CD4-positive, alpha-beta T cell treated with Interleukin-6 at 100 ng/mL for 8 hours (primary cell): ENCODE measurements at places on chromosomes 11 and 22.

- no peak for DNase-seq
These were observed 29.3 kb downstream of the RTN3 start for GRCh38 chr11:63710476-63711217.

DNA sequence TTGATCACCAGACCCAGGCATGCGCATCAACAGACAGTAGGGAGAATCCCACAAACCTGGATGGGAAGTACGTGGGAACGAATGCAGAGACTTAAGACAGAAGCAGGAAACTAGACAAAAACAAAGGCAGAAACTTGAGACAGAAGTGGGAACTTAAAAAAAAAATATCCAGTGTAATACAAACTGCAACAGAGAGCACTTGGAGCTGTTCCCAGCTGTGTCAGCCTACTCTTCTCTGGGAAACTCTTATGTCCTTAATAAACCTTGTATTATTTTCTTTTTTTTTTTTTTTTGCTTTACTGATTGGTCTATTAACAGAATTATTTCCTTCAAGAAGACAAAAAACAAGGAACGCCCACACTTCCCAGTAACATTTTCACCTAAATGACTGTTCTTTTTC is 1818.1 kb upstream of the RAG2 start:
- DNase-seq: no peak

GRCh38 chr11:100578831-100579311 is 108.2 kb upstream of the ARHGAP42 start:
- no peak for DNase-seq

- no peak for DNase-seq
These were observed 1158.4 kb downstream of the BRD1 start for GRCh38 chr22:48669226-48669625.

- no peak for DNase-seq
These were observed 434.1 kb upstream of the FAT3 start for GRCh38 chr11:91790346-91791170.

- DNase-seq: no peak
These were observed 11.9 kb downstream of the APOL2 start for GRCh38 chr22:36227396-36227795.

DNA sequence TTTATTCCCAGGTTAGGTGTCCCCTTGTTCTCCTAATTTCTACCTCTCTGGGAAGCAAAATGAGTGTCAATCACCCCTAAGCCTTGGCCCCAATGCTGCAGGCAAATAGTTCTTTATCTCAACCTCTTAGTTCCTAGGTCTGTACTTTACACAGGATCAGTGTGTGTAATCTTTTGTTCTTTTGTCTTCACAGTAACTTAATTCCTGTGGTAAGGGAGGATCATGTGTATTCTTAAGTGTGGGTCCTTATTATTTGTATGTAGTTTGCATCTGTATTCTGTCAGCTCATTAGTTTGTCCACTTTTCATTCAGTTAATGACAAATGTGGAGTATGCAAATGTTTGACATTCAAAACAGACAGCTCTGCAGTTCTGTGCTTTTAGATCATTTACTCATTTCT is 166.7 kb downstream of the FAT3 start:
- DNase-seq: no peak

- DNase-seq: no peak
These were observed 11.7 kb upstream of the HTATIP2 start for GRCh38 chr11:20351751-20352262.

DNA sequence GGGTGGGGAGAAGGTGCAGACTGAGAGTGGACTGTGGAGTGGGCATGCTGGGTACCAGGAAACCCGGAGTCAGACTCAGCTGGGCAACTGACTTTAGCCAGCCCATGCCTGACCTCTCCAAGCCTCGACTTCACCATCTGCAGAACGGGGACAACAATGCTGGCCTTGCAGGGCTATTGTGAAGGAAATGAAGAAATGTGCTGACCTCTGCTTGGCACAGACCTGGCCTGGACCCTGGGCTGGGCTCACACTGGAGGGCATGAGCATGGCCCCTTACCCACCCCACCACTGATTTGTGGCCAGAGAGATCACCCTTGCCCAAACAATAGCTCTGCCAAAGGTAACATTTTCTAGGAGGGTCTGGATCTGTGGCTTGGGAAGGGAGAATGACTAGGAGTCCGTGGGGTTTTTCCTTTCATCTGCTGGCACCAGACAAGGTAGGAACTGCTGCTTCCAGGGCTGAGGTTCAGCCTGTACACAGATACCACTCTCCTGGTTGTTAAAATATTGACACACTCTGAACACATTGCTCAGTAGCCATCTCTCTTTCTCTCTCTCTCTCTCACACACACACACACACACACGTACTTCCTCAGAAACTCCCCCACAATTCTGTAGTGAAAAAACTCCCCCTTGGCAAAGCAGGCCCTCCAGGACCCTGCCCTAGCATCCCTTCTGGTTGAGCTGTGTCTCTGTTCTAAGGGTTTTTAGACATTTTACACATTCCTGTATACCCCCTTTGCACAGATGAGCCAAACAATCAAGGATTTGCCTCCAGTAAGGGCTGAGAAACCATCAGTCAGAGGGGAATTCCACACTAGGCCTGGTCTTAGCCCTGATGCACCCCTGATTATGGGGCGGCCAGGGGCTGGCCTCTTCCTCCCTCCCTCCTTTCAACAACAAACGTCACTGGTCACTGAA is 1.0 kb downstream of the MOGAT2 start:
- no peak for DNase-seq

DNA sequence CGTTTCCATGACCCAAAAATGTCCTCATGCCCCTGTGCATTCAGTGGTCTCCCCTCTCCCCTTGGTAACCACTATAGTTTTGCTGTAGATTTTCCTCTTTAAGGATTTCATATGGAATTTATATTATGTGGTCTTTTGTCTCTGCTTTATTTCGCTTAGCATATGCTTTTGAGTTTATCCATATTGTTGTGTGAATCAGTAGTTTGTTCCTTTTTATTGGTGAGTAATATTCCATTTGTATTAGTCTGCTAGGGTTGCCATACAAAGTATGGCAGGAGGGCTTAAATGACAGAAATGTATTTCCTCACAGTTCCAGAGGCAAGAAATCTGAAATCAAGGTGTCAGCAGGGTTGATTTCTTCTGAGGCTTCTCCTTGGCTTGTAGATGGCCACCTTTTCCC is 3.5 kb downstream of the ZNF74 start:
- DNase-seq: no peak

- DNase-seq: no peak
These were observed 9.9 kb upstream of the SEC14L3 start for GRCh38 chr22:30481711-30482110.

DNA sequence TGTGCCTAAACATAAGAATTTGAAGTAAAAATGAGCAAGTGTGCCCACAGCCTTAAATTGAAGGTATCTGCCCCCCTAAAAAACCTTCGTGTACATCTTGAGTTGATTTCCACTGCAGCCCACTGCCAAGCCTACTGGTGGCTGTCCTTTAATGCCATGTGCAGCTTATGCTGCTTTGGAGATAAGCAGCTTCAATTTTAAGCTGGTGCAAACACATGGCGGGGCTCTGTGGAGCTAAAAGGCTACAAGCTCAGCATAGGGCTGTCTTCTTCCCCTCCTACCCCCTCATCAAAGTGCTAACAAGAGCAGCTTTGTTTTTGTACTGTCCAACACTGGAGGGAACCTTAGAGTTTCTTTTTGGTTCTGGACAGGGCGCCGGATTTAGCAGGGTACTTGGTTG is 128.5 kb upstream of the LMO1 start:
- DNase-seq: no peak

- no peak for DNase-seq
These were observed 2413.8 kb upstream of the RAG2 start for GRCh38 chr11:39011797-39012196.

GRCh38 chr11:46801694-46802470 is 44.2 kb downstream of the CKAP5 start:
- DNase-seq: no peak

- DNase-seq: peak; percentile 39
These were observed 42.0 kb upstream of the CXCR5 start for GRCh38 chr11:118841469-118842242.

GRCh38 chr11:119774172-119774763 is 45.3 kb upstream of the NECTIN1 start:
- DNase-seq: no peak

DNA sequence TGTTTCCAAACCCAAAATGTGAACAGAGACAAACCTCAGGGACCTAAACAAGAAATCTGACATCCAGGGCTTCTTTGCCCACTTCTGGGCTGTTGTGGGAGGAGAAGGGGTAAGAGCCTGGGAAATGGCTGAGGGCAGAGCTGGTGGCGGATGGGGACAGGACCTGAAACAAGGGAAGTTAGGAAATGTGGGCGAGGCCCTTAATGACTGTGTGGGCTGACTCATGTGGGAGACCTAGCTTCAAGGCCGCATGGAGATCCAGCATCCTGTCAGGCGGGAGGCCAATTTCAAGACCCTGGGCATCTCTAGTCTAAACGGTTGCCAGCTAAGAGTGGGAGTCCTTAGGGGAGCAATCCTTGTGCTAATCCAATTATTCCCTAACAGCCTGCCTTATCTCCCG is 2.1 kb upstream of the OAF start:
- no peak for DNase-seq

- DNase-seq: no peak
These were observed 71.0 kb downstream of the SYN3 start for GRCh38 chr22:32987081-32987631.

- DNase-seq: no peak
These were observed 8.4 kb downstream of the MRPL48 start for GRCh38 chr11:73795925-73796632.

DNA sequence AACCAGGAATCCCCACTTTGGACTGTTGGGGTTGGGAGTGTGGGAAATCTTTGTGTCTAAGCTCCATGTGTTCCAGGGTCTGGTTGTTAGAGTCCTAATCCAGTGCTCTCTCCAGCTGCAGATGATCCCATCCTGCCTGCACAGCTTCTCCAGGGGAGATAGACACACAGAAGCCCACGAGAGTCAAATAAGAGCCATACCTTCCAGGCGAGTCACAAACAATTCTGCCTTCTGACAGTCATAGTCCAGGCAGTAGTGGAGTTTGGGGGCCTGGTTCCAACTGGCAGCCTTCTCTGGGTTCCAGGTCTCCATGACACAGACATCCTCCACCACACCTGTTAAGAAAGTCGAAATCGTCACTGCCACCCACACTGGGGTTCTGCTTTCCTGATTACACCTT is 32.1 kb downstream of the SYT13 start:
- no peak for DNase-seq

DNA sequence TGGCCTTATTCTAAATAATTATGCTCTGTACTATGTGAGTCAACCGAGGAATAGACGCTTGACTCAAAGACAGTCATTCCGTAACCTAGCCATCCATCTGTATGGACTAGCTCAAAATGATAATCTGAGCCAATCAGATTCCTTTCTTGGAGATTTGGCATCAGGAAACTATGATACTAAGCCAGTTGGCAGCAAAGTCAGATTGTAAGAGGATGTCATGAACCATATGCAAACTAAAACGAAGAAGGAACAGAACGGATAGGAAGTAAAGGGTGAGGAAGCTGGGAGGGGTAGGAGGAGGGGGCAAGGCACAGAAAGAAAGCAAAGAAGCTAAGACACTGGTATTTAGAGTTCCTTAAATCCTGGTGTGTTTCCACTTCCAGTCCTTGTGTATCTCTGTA is 10.7 kb upstream of the SESN3 start:
- DNase-seq: no peak

DNA sequence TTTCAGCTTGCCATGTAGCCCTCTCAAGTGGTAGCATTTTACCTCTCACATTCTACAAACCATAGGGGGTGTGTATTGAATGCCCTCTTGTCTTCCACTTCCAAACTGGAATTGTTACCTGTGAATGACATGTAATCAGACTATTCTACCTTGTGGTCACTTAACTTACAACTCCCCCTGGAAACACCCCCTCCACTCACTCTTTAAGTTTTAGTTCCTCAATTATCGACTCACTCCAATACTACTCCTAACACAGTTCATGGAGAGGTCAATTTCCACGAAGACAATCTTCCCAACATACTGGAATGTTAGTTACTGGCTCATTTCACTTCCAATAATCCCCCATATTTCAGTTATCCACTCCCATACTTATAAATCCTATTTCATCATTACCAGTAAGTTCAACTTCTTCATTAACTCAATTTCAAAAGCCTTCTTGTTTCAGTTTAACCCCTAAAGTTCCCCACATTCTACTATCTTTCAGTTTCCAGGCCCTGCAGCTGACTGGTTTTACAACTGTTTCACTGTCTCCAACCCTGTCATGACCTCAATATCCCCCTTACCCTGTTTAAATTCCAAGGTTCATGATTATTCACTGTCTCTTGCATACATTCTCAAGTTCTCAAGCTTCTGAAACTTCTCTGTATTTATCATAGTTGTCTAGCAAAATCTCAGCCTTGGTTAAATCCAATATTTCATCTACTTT is 92.5 kb downstream of the C11orf87 start:
- no peak for DNase-seq

- DNase-seq: no peak
These were observed 18.3 kb upstream of the MICAL2 start for GRCh38 chr11:12091956-12092558.

- DNase-seq: no peak
These were observed 8.0 kb downstream of the RAC2 start for GRCh38 chr22:37235897-37236607.

DNA sequence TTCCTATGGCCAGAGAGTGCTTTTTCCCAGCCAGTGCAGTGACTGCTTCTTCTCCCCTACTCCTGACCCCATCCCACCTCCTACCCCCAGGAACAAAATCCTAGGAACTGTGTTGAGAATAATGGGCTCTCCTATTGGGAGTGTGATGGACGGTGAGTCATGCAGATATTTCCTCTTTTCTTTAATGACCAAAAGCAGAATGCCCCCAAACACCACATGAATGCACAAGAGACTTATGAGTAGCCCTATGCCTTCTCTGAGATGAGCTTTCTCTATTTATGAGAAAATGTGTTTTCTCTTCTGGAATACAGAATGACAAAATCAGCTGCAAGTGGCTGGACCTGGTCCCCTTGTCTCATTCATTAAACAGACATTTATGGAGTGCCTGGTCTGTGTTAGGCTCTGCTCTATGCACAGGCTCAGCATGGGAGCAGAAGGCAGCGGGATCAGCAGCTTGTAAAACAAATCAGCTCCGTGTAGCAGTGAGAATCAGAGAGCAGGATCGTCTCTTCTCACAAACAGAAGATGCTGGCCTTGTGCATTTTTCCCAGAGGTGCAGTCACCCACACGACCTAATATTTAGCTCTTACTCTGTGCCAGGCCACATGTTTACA is 47.5 kb upstream of the GALNT18 start:
- no peak for DNase-seq

- no peak for DNase-seq
These were observed 3.4 kb downstream of the SPTBN2 start for GRCh38 chr11:66725647-66726046.

GRCh38 chr11:26187639-26188038 is 144.3 kb upstream of the ANO3 start:
- DNase-seq: no peak

DNA sequence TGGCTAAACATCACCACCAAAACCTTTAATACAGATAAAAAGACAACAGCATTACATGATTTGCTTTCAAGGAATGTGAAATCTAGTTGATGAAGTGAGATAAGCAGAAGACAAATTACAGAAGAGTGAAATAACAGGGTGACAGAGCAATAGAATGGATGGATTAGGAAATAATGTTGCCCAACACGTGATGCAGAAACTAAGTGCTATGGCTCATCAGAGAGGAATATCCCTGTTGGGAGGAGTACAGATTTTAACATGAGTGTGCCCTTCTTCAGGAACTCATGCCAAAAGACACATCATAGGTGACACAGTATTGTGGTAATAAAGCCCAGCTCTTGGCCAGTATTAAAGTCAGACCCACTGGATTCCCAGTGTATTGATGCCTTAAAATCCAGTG is 176.6 kb upstream of the RAG2 start:
- DNase-seq: no peak
